Mesothelial cell of epicardium (in vitro differentiated cells): ENCODE measurements at places on chromosomes 5 and 9.
A peak's percentile ranks its signal among the peaks of the same experiment; 100 is the strongest.

DNA sequence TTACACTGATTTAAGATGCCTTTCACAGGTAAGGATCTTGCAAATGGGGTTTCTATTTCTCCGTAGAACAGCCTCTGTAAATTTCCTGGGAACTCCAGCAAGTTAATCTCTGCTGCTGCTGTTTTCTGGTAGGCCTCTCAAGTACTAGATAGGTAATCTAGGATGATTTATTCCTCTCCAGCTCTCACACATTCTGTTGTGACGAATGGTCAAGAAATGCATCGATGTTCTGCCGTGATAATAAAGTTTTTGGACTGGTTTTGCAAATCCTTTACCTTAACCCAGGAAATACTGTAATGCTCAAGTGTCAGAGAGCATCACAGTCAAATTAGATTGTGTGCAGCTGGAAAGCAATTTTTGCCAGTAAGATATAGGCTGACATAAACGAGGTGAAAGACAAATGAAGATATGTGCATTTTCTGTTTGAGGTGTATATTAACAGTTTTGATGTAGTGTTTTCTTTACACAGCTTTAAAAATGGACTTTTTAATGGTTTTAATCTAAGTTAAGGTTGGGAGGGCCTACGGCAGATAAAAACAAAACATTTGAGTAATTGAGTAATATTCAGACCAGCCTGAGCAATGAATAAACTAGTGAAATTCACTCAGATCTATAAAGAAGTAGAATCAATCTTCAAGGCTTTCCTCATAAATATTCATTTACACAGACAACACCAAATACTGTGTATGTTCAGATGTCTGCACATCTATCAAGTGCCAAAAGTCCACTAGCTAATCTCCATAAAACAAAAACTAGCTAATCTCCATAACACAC is 300.6 kb upstream of the EDIL3 start:
- DNase-seq = no peak

GRCh38 chr5:132293066-132293991 is 865 bp upstream of the SLC22A4 start:
- peak; percentile 87 for DNase-seq

DNA sequence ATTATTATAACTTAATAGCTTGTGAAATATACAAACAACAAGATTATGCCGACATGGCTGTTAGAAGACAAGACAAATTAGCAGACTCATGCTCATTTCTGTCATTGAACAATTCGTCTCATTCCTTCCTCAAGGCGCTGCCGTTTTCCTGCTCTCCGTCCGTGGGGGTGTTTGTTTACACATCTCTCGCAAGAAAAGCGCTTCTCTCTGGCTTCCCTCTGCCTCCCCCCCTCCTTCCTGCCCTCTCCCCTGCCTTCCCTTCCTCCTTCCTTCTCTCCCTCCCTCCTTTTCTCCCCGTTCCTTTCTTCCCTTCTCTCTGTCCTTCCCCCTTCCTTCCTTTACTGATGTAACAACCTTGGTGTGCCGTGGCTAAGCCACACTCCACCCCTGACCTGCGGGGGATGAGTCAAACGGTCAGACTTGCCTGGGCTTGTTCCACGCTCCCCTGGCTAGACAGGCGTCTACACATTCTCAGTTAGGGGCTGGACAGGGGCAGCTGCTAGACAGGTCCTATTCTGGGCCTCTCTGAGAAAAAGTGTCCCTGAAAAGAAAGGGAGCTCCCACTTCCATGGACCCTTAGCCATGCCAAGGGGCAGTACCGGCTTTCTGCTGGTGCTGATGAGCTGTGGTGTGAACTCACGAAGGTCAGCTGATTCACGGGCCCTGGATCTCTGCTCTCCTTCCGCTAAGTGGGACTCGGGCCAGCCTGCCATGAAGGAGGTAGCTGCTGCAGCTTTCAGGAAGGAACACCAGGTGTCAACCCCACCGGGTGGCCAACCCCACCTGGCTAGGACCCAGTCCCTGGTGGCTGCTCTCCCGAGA is 32.0 kb upstream of the SPTLC1 start:
- no peak for DNase-seq

GRCh38 chr9:126698756-126699155 is 85.0 kb downstream of the LMX1B start:
- DNase-seq = no peak

DNA sequence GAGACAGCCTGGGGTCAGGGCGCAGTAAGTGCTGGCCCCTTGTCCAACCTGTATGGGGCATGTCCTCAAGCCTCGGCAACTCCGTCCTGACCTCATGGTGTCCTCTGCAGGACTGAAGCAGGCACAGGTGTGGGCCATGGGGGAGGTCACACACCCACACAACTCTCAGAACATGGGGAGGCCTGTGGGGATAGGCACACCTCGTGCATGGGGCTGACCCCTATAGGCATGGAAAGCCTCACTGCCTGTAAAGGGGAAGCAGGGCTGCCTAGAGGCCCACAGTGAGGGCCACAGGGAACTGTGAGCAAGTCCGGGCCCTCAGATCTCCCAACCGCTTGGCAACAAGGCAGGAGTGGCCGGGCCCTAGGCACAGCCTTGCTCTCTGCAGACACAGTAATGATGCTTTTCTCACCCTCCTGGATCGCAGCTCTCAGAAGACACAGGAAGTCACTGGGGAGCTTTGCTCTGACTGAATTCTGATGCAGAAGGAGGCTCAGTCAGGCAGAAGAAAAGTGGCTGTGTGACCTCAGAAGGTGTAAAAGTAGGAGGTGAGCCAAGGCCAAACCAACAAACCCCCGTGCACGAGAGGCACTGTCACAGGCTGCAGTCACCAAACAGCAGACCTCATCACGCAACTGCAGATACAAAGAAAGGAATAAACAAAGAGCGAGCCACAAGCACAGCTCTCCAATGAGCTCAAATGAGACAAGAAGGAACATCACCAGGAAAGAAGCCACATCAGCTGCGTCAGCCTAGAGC is 5.4 kb downstream of the IPPK start:
- DNase-seq = no peak

DNA sequence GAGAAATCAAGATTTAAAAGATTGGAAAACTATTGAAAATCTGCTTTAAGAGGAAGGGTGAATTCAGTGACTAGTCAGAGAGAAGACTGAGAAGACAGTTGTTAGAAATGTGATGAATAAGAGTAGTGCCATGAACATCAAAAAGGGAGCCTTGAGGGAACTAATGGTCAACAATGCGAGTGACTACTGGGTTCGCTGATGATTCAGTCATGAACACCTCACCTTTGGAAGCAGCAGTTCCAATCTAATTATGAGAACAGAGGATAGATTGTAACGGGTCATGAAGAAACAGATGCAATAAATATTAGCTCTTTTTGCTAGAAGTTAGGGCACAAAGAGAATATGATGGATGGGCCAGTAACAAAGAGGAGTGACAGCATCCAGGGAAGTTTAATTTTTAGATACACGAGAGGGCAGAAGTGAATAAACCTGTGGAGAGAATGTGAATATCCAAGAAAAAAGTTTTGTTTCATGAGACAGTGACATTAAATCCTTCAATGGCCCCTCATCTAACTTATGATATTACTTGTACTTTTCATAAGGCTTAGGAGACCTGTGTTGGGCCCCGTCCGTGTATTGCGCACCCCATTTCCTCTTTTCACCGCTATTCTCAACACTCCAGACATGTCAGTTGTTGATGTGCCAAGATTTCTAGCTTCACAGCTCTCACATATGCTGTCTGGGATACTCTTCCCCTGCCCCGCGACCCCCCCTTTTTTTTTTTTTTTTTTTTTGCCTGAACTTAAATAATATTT is 23.5 kb upstream of the IFNE start:
- DNase-seq = no peak
